ENCODE measurements at places on chromosomes 5 and 9.

DNA sequence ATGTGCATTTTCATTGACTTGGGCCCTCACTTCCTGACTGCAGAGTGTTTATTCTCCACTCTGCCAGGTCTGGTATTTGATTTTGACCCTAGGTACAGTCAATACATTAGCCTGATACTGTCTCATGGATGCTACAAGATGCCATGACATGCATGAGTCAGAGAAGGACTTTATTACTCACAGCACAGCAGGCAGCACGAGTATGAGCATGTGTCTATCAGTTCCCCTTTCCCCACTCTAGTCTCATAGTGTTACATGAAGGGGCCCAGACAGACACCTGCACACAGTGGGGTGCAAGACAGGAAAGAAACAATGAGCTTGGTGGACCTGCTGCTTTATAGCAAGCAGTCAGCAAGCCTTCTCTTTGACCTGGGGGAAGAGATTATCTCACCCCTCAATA lies 19.6 kb downstream of the ITGA2 start:
- peak; percentile 75 for DNase-seq

- DNase-seq, result peak; percentile 32
Observed at GRCh38 chr5:59712836-59713497, 180.6 kb downstream of the PDE4D start.

DNA sequence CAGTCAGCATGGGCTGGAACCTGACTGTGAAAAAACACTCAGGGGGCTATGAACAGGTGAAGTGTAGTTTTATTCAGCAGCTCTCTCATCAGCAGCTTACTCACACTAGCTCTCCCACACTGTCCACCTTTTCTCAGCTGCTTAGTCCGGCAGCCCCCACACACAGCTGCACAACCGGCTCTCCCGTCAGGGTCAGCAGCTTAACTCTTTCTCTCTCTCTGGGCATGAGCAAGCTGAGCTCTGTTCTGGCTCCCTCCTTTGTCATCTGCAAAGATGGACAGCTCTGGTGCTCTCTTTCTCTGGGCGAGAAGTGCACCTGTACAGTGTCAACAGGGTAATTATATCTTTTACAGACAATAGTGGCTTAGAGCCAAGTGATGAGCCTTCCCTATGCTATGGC lies 8.2 kb downstream of the DMAC1 start:
- DNase-seq, result no peak

DNA sequence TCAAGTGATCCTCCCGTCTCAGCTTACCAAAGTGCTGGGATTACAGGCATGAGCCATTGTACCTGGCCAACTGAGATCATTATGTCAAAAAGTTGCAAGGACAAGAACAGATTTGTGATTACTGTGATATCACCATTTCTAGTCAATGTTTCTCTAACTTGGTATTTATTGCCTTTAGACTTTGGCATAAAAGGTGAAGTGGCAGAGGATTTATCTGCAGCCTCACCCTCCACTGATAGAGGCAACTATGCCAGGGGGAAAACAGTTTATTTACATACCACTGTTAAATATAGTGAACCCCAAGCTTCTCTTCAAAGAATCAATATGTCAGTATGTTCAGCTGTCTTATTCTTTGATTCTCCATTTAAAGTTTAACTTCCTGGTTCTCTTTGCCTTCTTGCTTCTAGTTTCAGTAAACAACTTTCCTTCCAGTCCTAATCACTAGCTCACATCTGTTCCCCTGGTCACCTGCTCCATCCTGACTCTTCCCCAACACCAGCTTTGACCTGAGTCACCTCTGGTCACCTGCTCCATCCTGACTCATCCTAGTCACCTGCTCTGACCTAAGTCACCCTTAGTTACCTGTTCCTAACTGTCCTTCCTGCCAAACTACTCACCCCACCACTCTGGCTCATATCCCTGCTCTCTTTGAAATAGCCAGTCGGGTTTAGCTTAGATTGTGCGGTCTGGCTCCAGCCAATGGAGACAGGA lies 29.9 kb downstream of the SEMA6A start:
- no peak for DNase-seq

DNA sequence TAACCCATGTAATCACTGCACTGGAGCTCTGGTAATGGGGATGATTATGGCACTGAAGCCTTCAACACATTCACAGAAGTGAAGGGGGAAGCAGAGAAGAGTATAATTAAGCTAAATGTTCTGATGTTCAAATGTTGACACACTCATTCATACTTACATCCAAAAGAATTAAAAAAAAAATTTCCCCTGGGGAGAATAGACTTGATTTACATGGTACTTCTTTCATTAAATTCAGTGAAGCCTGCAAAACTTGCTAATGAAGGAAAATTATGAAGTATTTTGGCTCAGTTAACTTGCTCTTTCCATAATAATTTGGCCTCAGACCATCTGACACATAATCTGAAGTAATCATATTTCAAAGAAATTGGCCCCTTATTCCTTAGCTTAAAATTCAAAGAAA lies 428.8 kb downstream of the SH3GL2 start:
- DNase-seq, result no peak

DNA sequence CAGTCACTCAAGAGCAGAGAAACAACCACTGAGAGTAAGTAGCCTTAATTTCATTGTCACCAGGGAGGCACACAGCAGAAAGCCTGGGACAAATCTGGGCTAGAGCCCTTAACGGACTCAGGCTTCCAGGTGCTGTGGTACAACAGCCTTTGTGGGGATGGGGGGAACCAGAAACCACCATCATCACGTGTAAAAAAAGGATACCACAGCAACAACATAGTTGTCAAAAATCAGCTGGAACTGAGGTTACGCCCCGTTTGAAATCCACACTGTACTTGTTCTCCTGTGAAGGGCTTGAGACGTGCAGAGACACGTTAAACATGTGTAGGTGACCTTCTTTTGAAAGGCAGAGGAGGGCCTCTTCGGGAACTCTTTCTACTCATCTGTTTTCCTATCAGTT lies 16.6 kb upstream of the PLPP1 start:
- no peak for DNase-seq

DNA sequence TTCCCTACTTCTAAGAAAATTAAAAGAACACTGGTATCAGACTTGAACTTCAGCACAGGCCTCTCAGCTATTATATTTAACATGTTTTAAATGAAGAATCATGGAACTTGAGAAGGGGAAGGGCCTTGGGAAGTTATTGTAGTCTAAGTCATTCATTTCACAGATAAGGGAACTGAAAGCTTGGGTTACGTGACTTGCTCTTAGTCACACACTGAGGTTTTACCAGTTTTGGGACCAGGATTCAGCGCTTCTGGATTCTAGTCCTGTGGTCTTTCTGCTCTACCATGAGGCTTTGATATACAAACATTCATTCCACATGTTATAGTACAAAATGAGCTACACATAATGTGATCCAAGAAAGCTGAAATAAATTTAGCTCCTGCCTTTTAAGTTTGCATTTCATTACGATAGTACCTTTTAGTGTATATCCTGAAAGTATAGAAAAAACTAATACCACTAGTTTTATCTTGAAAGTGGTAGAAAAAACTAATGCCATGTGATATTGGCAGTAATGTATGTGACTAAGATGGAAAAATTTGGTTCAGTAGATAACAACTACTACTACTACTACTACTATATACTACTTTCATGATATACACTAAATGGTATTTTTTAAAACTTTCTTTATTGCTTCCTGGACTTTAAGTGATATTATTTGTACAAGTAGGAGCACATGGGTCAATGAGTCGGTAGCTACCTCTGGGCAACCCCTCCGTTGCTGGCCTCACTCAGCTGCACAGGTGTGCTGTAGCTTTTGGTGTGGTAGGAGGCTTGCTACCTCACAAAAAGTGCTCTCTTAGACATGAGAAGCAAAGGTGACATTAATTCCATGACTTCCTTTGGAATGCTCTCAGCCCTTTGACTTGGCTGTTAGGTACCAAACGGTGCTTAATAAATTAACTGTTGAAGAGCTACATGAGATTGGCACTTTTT lies 40.7 kb downstream of the F2RL2 start:
- DNase-seq, result peak; percentile 71

GRCh38 chr5:137564398-137564961 lies 65.4 kb upstream of the SPOCK1 start:
- peak; percentile 38 for DNase-seq

DNA sequence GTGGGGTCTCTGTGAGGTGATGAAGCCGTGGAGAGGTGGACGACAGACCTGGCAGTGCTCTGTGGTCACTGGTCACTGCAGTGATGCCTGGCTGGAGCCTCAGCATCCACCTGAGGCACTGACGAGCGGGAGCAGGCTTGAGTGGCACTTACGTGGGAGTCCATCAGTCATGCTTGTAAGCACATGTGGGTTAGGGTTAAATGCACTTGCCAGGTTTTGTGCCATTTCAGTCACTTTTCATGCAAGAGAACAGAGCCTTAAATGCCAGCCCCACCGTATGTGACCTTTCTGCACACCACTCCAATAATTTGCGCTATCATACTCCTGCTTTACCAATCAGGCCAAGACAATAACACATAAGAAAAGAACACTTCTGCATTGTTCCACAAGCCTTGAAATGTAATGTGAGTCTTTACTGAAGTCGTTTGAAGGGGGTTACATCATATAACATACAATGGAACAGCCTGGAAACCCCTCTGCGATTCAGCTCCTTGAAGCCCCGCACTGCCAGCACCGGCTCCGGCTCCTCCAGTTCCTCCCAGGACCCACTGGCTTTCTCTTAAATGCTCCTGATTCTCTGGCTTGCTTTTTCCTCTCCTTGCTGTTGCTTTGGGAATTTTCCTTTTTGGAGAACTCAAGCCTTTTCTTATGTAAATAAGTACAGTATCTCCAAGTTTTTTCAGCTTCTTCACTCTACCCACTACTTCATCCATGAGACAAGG lies 59.4 kb upstream of the CTXN3 start:
- no peak for DNase-seq

DNA sequence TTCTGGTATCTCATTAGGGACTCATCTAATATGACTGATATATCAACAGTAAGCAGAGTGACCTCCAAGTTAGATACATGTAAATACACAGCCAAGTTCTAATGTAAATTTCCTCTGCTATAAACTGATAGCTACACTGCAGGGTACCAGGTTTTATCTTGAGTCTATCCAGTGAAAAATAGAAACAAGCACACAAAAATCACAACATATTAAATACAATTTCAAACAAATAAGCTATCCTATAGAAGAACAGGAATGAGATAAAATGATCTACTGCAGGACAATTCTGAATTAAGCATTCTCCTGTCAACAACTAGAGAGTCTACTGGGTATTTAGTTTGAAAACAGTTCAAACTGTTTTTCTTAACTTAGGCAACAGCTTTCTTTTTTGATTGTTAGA lies 42.7 kb downstream of the NR3C1 start:
- DNase-seq, result no peak

DNA sequence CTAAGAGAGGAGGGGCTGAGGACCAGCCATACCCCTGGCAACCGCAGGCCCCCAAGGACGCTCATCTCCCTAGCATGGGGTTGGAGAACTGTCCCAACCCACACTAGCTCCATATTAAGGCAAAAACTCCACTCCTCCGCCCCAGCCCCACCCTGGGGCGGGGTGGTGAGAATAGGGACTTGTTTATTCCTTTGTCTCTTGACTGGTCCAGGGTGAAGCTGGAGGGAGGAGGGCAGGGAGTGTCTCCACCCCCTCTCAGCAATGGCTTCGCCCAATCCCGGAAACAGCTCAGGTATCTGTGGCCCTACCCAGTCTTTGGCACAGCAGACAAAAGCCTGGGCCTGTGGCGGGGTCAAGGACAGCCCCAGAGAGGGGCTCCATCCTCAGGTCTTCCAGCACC lies 16.9 kb downstream of the PRRX2 start:
- DNase-seq, result no peak

- DNase-seq, result peak; percentile 76
Observed at GRCh38 chr5:95445995-95446394, 54.8 kb downstream of the FAM81B start.

DNA sequence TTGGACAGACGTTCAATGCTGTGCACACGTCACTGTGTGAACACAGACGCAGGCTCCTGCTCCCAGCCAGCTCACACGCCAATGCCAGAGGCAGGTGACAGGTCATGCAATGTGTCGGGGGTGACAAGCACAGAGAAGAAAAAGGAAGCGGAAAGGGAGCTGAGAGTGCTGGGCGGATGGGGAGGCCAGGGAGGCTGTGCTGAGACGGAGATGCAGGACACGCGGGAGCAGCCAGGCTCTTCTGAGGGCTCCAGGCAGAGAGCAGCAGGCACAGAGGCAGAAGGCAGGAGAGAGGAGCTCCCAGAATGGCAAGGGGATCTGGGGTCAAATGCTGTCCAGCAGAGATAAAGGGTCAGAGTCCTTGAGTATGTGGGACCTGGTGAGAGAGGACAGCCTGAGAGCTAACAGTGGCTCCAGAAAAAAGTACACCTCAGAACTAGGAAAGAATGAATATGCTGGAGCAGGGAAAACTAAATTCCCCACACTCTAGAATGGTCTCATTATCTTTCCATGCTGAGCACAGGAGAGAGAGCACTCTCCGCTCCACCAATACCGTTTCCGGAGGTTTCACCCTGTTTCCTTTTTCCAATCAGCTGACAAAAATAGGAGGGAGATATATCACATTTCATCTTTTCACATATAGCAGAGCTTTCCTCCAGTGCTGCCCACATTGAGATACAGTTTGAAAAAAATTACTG lies 32.8 kb upstream of the NSMF start:
- DNase-seq, result no peak

DNA sequence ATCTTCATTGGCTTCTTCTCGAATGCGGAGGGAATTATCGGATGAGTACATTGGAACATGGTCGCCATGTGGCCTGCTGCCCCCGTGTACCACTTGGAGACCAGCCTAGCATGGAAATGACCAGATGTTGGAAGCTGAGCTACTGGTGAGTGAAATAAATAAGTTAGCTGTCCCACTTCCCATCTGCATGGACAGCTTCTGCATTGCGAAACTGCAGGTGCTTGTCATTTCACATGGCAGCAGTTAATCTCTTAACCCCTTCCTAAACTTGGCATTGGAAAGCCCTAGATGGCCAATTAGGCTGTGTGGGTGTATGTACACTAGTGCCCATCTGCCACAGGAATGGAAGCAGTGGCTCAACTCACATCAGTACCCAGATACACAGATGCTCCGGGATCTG lies 246.6 kb upstream of the IL12B start:
- no peak for DNase-seq

DNA sequence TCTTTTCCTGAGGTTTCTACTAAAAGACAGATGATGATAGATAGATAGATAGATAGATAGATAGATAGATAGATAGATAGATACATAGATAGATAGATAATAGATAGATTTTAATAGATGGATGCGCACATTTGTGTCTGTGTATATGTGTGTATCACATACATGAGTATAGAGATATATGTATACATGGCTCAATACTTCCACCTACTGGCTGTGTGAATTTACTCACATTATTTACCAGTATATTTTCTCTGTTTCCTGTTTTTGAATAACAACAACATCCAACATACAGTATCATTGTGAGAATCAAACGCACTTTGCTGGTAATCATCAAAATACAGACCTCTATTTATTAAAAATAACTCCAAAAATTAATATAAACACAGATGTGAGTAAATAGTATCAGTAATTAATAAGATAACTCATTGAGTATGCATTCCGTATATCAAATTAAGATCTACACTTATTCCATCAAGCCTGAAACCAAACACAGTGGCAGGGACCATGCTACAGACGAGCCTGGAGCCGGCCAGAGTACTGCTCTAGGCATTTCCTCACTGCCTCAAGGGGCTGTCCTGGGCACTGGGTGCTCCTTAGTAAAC lies 338.0 kb downstream of the SEMA5A start:
- DNase-seq, result peak; percentile 52

- no peak for DNase-seq
Observed at GRCh38 chr9:77594963-77595362, 53.2 kb downstream of the GNA14 start.

All from fibroblast of skin of right biceps (primary cell).